AG09319 (cell line): ENCODE measurements at places on chromosomes 5 and 9.

- no peak for DNase-seq
Observed at GRCh38 chr9:91711755-91712601, 238.1 kb downstream of the ROR2 start.

- DNase-seq: no peak
Observed at GRCh38 chr5:119386596-119387344, 31.0 kb downstream of the TNFAIP8 start.

GRCh38 chr9:132069046-132069898 lies 10.4 kb downstream of the MED27 start:
- DNase-seq: no peak

DNA sequence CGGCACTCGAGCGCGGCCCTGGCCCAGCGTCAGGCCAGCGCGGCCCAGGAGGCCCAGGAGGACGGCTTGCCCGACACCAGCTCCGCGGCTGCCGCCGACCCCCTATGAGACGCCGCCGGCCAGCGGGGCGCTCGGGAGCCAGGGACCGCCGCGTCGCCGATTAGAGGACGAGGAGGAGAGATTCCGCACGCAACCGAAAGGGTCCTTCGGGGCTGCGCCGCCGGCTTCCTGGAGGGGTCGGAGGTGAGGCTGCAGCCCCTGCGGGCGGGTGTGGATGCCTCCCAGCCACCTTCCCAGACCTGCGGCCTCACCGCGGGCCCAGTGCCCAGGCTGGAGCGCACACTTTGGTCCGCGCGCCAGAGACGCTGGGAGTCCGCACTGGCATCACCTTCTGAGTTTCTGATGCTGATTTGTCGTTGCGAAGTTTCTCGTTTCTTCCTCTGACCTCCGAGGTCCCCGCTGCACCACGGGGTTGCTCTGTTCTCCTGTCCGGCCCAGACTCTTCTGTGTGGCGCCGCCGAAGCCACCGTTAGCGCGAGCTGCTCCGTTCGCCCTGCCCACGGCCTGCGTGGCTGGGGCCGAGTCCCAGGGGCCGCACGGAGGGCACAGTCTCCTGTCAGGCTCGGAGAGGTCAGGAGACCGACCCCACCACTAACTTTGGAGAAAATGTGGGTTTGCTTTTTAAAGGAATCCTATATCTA lies 42.6 kb upstream of the CACNA1B start:
- no peak for DNase-seq

DNA sequence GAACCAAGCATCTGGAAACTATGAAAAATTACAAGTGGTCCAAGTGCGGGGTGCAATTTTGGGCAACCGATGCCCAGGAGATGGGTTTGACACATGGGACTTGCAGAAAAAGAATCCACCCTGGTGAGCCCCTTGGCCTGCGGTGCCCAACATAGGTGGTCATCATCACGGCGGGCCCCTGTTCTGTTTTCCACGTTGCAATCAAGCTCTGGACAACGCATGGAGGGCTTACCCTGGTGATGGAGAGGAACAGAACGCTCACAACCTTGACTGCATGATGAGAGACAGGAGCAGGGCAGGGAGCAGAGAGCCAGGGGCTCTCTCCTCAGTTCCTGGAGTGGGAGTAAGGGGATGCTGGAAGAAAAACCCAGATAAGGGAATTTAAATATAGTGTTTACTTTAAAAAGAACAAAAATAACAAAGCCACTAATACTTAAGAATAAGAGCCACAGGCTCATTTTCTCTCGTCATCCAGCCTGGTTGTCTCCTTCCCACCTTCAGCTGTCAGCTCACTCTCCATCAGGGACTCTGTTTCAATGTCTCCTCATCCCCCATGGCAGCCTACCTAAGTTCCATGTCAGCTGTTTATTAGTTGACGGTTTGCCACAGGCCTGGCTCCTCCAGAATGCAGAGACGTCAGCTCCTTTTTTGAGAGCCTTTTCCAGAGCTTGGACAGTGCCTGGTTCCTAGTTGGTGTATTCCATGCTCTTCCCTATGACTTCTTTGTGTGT lies 172.1 kb downstream of the GADD45G start:
- no peak for DNase-seq

- no peak for DNase-seq
Observed at GRCh38 chr9:92968081-92968480, 20.8 kb downstream of the FGD3 start.

DNA sequence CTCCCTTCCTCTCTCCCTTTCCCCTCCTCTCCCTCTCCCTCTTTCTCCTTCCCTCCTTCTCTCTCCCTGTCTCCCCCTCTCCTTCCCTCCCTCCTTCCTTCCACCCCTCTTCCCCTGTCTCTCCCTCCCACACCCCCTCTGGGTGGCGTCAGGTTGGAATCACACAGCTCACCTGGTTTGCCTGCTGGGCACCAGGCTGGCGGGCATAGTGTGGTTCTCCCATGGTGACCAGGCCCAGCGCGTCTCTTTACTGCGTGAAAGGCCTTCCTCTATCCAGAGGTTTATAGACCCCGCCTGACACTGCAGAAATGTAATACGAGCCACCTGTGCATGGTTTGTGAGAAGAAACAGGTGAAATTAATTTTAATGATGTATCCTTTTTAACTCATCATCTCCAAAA lies 76.2 kb downstream of the MRPL36 start:
- no peak for DNase-seq

DNA sequence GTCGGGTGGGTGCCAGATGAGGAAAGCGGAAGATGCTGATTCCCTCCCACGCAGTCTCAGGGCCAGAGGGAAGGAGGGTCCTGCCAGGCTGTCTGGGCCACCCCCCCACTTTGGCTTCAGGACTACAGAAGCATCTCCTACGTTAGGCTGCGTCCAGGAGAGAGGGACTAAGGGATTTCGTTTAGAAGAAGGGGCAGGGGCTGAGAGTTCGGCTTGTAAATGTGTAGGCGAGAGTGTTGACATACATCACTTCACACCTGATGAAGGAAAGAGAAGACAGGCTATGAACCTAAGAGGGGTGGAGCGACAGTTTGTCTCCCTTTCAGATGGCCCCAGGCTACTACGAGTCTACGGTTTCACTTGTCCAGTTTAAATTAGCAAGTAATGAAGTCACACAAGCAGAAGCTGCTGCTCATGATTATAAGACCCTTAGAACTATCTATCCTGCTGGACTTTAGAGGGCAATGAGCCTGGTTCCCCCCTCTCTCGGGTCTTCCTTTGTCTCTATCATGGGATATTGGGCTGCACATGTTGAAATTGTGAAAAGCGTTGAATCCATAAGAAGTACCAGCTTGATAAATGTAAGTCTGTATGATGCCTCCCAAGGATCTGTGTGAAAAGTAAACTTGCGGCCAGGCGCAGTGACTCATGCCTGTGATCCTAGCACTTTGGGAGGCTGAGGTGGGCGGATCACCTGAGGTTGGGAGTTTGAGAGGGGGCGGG lies 193.0 kb downstream of the AOPEP start:
- DNase-seq: no peak
